ENCODE measurements at places on chromosomes 5 and 9.

GRCh38 chr9:73597771-73598170 lies 446.1 kb downstream of the ANXA1 start:
- DNase-seq: no peak

- no peak for DNase-seq
Observed at GRCh38 chr5:34026089-34026761, 16.8 kb downstream of the C1QTNF3 start.

GRCh38 chr9:61673247-61673646 lies 483.4 kb downstream of the SPATA31A7 start:
- DNase-seq: no peak

- DNase-seq: no peak
Observed at GRCh38 chr5:24591426-24591825, 53.4 kb downstream of the CDH10 start.

- DNase-seq: peak; percentile 66
Observed at GRCh38 chr5:103744159-103744558, 181.6 kb upstream of the NUDT12 start.

- no peak for DNase-seq
Observed at GRCh38 chr5:471750-472058, 28.7 kb downstream of the EXOC3 start.

DNA sequence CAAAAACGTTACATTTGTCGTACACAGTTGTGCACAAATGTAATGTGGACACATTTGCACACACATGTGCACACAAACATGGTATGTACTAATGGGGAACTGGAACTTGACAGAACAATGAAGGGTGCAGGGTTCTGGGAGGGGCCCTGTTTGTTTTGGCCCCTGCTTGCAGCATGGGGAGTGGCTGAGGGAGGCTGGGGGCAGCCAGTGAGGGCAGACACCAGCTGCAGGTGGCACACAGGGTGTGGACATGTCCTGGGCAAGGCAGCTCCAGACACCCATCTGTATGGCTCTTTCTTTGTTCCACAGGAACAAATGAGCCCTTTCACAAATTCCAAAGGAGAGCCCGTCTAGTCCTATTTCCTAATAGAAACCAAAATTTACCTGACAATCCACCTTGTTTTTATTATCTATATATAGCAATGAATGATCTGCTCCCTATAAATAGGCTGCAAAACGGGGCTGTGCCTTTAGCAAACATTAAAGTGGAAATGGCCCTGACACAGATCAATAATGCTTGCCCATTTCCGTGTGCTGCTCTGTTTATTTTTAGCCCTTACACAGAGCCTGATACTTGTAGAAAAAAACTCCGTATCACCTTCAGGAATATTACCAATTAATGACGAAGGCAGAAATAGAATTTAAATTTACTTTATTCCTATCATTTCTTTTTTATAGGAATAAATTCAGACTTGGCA lies 26.4 kb downstream of the MARCHF3 start:
- no peak for DNase-seq

DNA sequence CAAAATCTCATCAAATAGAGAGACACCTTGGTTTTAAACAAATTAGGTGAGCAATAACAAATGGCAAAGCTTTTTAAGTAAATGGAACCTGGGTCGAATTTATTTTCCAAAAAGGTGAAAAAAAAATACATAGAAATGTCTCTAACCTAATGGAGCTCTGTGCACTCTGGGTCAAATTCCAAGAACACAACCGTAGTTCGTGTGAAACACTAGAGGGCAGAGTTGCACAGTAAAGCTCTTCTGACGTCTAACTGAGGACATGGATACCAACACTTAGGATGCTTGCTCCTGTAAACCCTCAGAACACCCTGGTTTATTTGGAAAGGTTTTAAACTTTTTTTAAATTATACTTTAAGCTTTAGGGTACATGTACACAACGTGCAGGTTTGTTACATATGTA lies 18.9 kb downstream of the MARCHF11 start:
- peak; percentile 40 for DNase-seq

DNA sequence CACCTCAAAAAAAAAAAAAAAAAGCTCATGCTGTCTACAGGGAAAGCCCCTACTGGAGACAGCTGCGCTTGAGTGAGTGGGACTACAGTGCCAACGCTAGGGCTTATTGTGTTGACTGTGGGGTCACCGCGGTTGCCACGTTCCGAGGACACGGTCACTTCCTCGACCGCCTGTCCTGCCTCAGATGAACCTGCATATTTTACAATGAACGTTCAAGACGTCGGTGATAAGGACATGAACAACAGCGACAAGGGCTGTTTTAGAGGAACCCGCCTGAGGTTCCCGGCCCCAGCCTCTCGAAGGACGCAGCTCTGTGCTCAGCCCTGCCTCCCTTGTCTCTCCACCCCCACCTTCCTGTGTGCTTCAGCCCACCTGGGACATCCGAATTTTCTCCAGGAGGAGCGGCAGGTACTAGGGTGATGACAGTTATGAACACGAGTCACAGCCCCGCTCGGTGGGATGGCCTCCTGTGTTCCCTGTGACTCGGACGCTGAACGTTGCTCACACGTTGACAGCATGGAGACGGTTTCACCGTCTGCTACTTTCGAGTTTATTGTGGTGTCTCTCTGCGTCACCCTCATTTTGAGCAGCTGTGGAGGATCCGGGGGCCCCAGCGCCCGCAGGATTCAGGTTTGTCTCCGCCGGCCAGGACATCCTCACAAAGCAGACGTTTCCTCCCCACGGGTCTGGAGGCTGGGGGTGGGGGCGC lies 11.3 kb upstream of the DIPK1B start:
- no peak for DNase-seq
